ENCODE measurements at places on chromosomes 11 and 22.

GRCh38 chr11:112881461-112881860, 79.8 kb upstream of the NCAM1 start:
- DNase-seq = peak; percentile 20

DNA sequence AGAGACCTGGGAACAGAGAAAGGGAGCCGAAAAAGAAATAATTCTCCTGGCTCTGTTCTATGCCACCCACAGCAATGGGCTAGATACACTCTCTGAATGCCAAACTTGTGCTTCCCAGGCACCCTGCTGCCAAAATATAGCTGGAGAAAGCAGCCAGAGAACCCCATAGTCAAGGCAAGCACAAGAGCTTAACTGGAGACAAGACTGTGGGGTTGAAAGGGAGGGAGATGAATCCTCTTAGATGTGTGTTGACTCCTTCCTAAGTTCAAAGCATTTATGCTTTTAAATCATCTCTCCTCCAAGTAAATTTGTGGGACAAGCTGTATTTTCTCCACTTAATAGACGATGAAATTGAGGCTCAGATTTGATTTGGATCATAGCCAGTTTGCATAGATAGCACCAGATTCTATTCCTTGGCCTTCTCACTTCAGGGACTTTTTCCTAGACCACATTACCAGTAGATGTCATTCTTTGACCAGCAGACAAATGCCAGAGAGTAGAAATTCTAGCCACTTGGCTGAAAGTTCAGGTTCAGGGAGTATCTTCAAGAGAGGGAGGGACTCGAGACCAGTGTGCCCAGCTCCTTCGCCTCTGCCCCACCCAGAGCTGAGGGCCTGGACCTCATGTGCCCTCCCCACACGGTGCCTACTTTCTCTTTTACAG, 16.5 kb upstream of the ETS1 start:
- DNase-seq = no peak

DNA sequence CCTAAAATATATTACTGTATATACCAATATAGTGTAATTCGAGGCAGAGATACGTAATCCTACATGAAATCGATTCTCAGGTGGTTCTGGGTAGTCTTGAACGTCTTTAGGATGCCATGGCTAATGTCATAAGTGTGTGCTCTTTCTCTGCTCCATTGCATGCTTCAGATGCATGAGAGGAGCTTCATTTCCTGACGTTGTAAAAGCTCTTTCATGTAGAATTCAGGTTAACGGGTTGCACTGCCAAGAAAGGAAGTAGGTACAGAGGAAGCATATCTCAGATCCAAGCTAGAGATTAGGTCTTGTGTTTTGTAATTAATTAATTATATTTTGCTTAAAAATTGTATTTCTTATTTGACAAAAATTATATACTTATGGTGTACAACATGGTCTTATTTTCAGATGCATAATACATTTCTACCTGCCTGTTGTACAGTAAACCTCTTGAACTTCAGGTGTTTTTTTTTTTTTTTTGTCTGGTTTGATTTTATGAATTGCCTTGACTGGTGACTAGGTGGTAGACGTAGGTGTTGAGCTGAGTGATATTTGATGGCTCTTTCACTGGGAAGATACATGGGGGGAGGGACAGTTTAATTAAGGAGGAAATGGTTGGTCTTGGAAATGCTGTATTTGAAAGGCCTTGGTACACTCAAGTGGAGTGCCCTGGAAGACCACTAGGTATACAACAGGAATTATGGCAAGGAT, 9.3 kb downstream of the NUP50 start:
- DNase-seq = no peak

GRCh38 chr11:130473056-130473794, 24.8 kb downstream of the ADAMTS15 start:
- no peak for DNase-seq

GRCh38 chr11:27158456-27159334, 118.1 kb downstream of the BBOX1 start:
- DNase-seq = peak; percentile 56

GRCh38 chr11:77400775-77401449, 73.0 kb downstream of the PAK1 start:
- DNase-seq = no peak

DNA sequence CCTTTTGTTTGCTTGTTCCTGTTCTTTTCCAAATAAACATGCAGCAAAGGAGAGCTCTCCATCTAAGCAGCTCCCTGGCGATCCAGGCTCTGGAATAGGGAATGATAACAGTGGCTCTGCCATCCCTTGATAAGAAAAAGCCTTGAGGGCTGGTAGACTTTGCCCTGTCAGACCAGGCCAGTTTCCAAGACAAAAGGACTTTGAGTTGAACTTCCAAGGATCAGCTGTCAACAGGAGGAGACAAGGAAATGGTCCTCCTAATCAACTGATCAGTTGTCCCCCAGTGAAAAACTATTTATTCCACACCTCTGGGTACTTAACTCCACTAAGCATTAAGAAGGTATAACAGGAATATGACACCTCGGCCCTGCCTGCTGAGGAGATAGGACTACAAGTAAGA, 127.8 kb downstream of the PARVA start:
- no peak for DNase-seq

DNA sequence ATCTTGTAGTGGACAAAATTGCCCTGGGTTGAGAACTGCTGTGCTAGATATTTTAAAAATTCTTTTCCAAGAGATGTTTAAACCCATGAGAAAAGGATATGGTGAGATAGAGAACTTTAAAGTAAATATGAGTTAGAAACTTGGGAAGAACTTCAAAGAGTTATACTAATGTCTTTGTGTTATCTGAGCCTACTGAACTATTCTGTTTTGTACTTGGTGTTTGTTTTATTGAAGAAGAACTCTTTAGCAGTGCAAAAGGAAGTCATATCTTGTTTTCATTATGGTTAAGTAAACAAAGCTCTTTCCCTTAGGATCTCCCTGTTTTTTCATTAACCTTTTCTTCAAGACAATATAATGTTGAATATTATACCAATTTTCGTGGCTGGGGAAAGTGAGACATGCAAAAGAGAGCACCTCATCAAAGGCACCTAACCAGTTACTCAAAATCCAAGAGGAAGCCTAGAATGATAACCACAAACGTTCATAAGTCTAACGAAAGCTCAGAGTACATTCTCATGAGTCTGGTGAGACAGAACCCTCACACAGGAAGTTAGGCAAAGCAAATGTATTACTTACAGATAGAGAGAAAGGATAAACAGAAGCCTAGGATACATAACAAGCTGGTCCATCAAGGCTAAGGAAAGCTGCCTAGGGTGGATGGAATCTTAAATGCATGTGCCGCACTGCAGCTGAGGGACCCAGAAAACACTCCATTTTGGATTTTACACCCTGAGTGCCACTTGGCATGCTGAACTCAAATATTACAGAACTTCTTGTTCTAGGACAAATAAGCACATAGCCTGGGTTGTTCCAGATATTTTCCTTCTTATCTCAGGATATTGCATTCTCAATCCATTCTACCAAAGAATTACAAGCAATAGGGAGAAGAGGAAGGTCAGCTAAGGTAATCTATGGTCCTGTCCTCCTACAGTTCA, 112.5 kb upstream of the ANO3 start:
- no peak for DNase-seq

DNA sequence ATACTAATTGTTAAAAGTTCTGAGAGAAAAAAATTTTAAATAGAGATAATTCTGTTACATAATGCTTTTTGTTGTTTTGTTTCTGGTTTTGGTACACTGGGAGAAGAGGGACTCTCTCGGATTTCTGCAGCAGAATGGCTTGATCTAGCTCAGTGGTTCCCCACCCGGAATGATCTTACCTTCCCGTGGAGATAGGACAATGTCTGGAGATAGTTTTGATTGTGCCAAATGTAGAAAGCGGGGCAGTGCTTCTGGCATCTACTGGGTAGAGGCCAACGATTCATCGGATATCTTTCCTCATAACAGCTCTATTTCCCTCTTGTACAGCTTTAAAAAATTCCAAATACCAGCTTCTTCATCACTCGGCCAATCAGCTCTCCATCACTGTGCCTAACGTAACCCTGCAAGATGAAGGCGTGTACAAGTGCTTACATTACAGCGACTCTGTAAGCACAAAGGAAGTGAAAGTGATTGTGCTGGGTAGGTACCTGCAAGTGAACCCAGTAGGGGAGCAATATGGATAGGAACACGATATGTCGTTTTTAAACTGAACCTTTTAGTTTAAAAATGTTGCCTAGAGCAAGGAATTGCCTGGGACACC, 13.2 kb downstream of the CRTAM start:
- DNase-seq = no peak

GRCh38 chr22:42924436-42924835, 67.4 kb upstream of the ARFGAP3 start:
- no peak for DNase-seq

GRCh38 chr11:36713715-36714114, 115.7 kb upstream of the RAG2 start:
- DNase-seq = no peak

DNA sequence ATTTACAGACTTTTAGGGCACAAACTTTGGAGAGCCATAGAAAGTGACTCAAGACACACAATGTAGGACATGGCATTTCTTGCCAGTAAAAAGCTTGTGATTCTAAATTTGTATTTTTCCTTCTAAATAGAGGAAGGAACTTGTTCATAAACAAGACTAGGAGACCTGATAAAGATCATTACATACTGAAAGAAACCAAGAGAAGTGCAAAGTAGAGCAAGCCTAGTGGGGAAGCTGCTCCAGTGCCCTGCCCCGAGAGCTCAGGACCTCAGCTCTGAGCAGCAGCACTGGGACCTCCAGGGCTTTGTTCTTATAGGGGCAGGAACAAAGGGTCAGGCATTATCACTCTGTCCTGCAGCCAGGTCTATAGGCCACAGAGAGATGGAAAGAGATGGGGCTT, 7.2 kb downstream of the IRAG1 start:
- DNase-seq = no peak

DNA sequence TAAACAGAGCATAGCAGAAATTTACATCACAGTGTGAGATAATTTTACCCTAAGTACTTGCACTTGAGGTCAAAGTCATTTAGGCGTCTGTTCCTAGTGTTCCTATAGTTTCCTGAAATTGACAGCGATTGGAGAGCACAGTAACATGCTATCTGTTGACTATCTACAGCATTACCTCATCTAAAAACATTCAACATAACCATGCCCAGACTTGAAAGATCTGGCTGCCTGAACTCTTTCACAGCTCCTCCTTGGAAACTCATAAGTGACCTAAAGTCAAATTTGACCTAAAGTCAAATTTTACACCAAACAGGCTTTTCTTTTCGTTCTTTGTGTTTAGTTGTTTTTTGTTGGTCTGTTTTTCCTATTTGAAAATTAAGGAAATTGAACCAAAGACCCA, 233.8 kb upstream of the UBASH3B start:
- DNase-seq = no peak

DNA sequence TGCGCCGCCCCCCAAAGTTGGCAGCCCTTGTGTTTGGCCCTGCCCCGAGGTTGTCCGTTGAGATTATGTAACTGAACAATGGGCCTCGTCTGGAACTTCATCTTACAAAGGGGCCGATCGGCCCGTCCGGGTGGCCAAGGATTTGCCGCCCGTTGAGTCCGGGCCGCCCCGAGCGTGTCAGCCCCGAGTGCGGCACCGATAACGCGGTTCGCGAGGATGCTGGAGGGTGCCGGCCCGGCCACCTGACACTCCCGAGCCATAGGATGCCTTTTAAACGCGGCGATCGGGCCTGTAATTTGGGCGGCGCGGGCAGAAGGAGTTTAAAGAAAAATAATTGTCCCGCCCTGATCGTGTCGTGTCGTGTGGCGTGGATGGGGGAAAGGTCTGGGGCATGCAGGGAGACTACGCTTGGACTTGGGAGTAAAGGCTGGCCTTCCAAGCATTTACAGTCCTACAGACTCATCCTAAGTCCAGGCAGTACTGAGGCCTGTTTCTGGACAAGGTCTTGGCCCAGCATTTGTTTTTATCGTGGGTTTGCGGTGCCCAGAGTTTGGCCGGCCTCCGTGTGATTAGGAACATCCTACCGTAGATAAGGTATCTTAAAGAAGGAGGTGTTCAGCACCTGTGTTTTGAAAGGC, 1.3 kb downstream of the WEE1 start:
- peak; percentile 20 for DNase-seq

- DNase-seq = no peak
Observed at GRCh38 chr11:111522426-111522825, 7.8 kb downstream of the HOATZ start.

GRCh38 chr11:43920598-43921419, 21.6 kb upstream of the C11orf96 start:
- DNase-seq = peak; percentile 32

GRCh38 chr11:223026-223789, 12.9 kb downstream of the SIRT3 start:
- DNase-seq = no peak

- DNase-seq = no peak
Observed at GRCh38 chr11:12705874-12706273, 31.7 kb downstream of the TEAD1 start.

DNA sequence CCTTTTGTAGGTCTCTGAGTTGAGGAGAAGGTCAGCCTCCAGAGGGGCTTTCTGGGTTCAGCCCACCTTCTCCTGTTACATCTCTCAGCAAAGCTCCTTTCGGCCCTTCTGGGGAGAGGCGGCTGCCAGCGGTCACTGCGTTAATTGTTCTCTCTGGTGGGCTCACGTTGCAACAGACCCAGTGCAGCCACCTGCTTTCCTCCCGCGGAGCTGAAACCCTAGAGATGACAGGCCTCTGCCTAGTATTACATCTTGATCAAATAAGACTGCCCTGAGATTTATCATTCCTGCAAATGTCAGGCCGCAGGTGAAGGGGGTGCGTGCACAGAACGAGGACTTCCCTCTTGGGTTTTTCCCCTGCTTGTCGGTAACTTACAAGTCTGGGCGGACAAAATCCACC, 43.2 kb upstream of the CREB3L1 start:
- no peak for DNase-seq

DNA sequence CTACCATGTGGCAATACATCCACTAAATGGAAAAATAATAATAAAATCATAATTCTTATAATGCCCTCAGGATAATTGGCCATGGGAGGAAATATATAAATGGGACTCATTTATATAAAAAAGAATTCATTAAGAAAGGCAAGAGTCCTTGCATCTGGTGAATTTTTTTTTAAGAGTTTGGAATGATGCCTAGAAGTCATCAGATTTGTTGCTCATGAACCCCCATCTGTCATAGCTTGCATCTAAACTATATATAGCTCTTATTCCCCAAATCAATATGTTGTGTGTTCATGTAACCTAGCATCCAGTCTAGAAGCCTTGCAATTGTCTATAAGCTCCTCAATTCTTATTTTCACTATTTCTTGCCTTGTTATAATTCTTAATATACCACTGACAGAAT, 75.9 kb downstream of the CADM1 start:
- no peak for DNase-seq

DNA sequence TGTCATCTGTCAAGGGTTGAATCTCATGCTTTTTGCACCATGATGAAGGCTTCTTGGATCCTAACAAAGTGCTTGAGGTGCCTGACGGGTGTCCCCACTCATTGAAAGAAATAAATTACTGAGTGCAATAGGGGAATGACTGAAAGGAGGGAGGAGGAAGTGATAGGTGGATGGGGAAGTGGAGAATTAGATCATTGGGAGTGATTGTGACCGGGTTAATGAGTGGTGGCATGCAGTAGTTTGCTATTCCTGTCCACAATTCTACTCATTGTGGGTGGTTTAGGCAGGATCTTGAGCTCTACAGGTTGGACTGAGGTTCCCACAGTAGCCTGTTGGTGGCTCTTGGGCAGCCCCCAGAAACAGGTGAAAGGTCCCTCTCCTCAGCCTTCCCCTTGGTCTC, 44.3 kb downstream of the THAP12 start:
- DNase-seq = no peak

GRCh38 chr11:133425245-133425644, 107.1 kb downstream of the OPCML start:
- DNase-seq = no peak

- DNase-seq = no peak
Observed at GRCh38 chr22:49294656-49295464, 532.8 kb downstream of the BRD1 start.

Data from K562 (cell line).